ENCODE measurements at places on chromosomes 12 and 14. TPM values are rescaled to one million over a fixed set of nuclear protein-coding genes. Genes with fewer than 3 reads are reported as not detected.

The GPR68 gene
- 1.3 TPM for total RNA-seq

GRCh38 chr12:67512061-67512460 is 136.5 kb upstream of the DYRK2 start:
- no peak for DNase-seq

DNA sequence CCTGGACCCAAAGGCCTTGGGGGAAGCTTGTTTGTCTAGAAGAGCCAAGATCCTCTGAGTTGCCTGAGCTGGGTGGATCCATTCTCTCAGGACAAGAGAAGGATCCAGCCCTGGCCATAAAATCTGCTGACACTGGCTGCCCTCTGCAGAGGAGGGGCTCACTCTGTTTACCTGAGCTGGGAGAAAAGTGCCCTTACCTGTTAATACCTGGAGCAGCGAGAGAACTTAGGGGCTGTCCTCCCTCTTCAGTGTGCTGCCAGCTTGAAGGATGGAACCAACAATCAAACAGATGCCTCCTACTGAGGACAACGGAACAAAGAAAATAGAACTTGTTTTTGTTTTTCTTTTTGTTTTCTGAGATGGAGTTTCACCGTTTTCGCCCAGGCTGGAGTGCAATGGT is 7.3 kb upstream of the KRT7 start:
- DNase-seq = no peak

The STYK1 gene
- 21.8 TPM for total RNA-seq

- no peak for DNase-seq
Measured at GRCh38 chr14:21860172-21860571, 186.6 kb upstream of the OR4E1 start.

DNA sequence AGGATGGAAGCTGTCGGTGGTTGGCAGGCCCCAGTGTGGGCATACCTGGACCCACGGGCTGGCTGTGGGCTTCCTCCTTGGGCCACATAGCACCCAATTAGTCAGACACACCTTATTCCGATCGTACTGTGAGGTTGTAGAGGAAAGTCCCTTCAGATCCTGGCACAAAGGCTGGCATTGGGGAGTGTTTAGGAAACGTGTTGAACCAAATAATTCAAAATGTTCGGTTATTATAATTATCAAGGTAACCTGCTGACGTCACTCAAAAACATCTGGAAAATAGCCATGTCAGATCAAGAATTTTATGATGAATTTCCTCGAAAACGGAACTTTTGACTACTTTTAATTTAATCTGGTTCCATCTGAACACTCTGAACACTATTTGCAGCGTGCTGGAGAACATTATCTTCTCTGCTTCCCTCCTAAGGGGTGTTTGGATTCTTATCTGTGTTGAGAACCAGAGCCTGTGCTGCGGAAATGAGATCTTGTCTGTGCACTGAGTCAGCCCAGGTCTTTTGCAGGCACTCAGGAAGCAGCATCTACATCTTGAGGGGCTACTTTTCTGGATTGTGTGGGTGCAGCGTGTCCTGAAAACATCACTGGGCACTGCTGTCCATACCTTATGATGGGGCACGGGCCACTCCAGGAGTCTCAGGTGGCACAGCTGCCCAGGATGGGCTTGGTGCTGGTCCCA is 100.3 kb downstream of the SLC25A47 start:
- no peak for DNase-seq
